Right lobe of liver (tissue), 6 donors: ENCODE measurements at places on chromosomes 1 and 21. TPM values are rescaled to one million over a fixed set of nuclear protein-coding genes. Genes with fewer than 3 reads are reported as not detected.

The SSX2IP gene
- total RNA-seq = 6.4 TPM

The NES gene
- total RNA-seq = 2.3 TPM

The SPRR2G gene
- total RNA-seq = not detected

The KDF1 gene
- 1.9 TPM for total RNA-seq

The OTUD3 gene
- 1.2 TPM for total RNA-seq

The CD1C gene
- total RNA-seq = 0.24 TPM

The GJA8 gene
- total RNA-seq = not detected

The CLCA1 gene
- total RNA-seq = not detected

The CGN gene
- total RNA-seq = 15.9 TPM

The PRKAA2 gene
- 2.6 TPM for total RNA-seq

The SYCP1 gene
- total RNA-seq = not detected

The KPRP gene
- total RNA-seq = not detected

The DDR2 gene
- 4.4 TPM for total RNA-seq

The FH gene
- 115 TPM for total RNA-seq

The CFHR1 gene
- 1,157 TPM for total RNA-seq

The CYP4A11 gene
- total RNA-seq = 676 TPM

The ENTREP3 gene
- total RNA-seq = 7.2 TPM

The PCNX2 gene
- total RNA-seq = 0.93 TPM
